ENCODE measurements at places on chromosomes 3 and 15.

- DNase-seq: no peak
Observed at GRCh38 chr3:10551821-10552630, 46.6 kb upstream of the ATP2B2 start.

GRCh38 chr3:174191380-174191779 lies 667.8 kb upstream of the NAALADL2 start:
- DNase-seq: no peak

DNA sequence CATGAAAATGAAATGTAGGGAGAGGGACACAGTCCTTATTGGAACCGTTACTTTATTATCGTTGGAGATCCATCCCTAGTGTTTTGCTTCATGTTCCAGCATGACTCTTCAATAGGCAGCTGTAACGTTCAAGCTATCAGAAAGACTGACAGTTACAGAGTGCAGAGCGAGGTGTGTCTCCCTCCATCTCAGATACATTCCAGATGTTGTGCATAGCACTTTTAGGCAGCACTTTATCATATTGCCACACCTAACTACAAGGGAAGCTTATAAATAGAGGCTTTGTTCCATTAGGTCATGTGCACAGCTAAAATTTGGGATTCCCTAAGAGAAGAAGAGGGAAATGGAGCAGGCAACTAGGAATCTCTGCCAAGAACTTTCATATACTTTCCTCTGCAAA lies 1009.6 kb downstream of the ROBO2 start:
- DNase-seq: no peak

GRCh38 chr3:21310161-21310560 lies 440.8 kb downstream of the ZNF385D start:
- no peak for DNase-seq

- no peak for DNase-seq
Observed at GRCh38 chr3:53489787-53490458, 4.5 kb upstream of the CACNA1D start.

GRCh38 chr3:72041511-72041910 lies 256.6 kb upstream of the PROK2 start:
- no peak for DNase-seq

DNA sequence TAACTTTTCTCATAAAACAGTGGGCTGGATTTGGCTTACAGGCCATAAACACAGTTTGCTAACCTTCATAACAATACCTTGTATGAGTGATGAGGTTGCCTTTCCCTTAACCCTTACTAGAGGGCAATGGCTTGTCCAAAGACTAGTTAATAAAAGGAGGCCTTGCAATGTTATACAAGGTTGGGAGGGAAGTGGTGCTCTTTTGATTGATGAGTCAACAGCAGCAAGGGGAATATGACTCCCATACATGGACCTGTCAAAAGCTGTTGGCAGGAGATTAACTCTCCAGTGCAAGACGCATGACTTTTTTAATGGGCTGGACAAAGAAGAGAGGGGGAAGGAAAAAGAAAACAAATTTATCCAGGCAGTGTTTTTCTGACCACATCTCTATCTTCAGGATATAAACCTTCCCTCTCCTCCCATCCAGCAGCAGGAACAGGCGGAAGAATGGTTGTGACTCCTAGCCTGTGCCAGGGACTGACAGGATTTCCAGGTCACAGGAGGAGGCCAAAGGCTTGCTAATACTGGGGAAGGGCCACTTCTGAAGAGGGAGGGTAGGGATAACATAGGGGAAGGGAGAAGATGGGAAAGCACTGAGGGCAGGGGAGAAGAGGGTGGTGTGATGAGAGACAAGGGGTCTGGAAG lies 35.2 kb upstream of the ARL14 start:
- DNase-seq: no peak

DNA sequence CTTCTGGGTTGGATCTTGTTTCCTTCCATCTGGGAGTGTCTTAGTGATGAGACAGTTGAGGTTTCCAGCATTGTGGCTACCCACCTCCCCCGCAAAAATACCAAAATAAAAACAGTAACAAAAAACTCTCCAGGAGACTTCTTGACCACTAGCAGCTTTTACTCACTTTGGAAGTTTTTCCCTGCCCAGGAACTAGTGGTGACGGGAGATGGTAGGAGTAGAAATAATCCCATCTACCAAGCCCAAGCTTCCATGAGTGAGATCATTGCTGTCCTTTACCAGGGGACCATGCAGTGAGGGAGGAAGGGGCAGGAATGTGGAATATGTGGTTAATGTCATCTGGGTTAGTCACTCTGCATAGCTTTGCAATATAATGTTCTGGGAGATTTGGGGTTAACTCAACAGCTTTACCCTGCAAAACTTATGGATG lies 187.7 kb downstream of the ITPR1 start:
- no peak for DNase-seq

- no peak for DNase-seq
Observed at GRCh38 chr15:34796847-34797435, 1.6 kb upstream of the ACTC1 start.

GRCh38 chr3:190038050-190038933 lies 82.4 kb downstream of the P3H2 start:
- no peak for DNase-seq

- DNase-seq: peak; percentile 14
Observed at GRCh38 chr3:116034794-116035193, 410.5 kb downstream of the LSAMP start.

GRCh38 chr15:89874926-89875564 lies 18.7 kb downstream of the AP3S2 start:
- DNase-seq: peak; percentile 68

DNA sequence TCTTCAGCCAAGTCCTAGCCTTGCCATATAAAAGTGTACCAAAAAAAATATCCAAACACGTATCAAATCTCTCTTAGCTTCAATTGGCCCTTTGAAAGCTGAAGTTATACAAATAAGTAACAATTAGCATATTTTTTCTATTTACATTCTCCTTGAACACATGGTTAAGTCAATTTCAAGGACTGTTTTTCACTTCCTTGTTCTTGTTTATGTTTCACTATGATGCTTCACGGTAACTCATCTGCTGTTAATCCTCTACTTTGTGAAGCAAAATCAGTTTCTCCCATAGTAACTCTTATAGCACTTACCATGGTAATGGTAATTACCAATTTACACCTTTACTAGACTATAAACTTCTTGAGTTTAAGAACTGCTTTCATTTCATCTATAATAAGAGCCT lies 10.6 kb upstream of the SPRED1 start:
- no peak for DNase-seq

DNA sequence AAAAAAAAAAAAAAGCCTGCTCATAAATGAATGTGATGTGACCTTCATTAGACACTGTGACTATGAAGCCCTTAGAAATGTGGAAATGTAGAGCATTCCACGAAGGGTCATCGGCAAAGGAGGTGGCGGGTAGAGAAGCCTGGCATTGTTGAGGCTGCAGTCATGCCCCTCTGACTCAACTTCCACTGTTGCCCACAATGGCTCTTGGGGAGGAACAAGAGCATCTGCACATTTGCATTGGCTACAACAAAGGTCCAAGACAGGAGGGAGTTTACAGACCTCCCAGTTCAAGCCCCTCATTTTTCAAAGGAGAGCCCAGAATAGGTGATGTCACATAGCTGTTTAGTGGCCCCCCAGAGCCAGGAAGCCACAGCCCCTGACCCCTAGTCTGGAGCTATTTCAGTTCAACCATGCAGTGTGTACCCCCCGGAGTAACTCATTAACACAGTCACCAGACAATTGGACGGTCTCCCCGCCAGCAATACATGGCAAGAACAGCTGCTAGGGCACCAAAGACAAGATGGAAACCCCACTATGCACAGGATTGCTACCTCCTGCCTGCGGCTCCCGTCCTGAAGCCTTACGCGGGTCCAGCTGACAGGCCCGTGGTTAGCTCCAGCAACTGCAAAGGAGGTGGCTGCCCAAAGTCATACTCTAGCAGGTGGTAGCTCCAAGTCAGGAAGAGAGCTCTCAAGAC lies 56.2 kb downstream of the SH3BP5 start:
- no peak for DNase-seq

DNA sequence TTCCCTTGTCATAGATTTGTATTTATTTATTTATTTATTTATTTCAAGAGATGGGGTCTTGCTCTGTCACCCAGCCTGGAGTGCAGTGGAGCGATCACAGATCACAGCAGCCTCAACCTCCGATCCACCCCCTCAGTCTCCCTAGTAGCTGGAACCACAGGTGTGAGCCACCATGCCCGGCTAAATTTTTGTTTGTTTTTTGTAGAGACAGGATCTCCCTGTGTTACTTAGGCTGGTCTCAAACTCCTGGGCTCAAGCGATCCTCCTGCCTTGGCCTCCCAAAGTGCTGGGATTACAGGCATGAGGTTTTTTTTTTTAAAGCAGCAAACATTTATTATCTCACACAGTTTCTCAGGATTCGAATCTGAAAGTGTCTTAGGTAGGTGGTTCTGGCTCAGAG lies 2.5 kb downstream of the TTBK2 start:
- no peak for DNase-seq

- no peak for DNase-seq
Observed at GRCh38 chr3:177338697-177339219, 141.5 kb upstream of the TBL1XR1 start.

Measured in renal cortex interstitium (tissue), 15 donors.